ENCODE measurements at places on chromosomes 5 and 9. TPM values are rescaled to one million over a fixed set of nuclear protein-coding genes. Genes with fewer than 3 reads are reported as not detected.

DNA sequence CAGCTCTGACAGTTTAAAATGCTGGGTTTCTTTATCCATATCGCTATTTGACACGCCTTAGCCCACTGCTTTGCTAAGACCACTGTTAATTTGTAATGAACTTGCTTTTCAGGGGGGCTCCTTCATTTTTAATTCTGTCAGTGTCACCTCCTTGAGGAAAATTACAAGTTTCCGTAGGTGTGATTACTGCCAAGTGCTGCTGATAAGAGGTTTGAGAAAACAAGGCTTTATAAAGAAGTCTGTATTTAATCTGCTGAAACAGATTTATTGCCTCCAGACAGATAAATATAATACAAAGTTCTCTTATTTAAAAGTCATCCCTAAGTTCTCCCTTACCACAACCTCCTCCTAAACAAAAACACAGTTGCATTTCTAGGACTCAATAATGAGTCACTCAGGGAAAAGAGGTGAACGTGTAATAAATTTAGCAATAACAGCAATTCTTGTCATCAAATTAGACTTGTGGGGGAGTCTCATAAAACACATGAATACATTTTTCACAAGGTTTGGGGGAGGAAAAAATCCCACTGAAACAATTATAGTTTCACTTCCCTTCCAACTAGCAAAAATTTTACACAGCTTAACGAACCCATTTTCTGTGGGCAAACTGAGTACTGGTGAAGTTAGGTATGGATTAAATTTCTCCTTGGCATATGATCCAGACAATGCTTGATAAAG lies 72.8 kb downstream of the MAPKAP1 start:
- H3K4me3 ChIP-seq: no peak overlapping the region
- H3K27me3 ChIP-seq: no peaks in the 10 kb centered on the region
- peaks cover 8% of the 10 kb centered on the region for H3K36me3 ChIP-seq
- no peak overlapping the region for H3K27ac ChIP-seq
- peaks cover 43% of the 10 kb centered on the region for H3K4me1 ChIP-seq

DNA sequence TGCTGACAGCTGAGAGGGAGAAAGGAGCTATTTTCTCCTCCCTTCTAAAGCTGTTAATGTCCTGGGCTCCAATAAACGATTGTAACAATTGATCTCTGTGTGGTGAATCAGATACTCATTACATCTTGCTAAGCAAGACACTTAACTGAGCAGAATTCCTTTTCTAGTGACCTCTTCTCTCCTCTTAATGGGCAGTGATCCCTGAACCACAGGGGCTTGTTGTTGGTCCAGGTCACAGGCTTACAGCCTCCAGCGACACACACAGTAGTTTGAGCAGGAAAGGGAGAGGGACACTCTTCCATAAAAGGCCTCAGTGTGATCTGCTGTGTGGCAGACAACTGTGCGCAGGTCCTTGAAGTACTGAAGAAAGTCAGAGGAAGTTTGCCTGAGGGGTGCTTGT lies 58.5 kb upstream of the MYO10 start:
- H3K36me3 ChIP-seq: no peaks in the 10 kb centered on the region
- no peak for DNase-seq
- peak overlapping the region; percentile 5 for H3K4me3 ChIP-seq
- H3K4me1 ChIP-seq: peaks cover 13% of the 10 kb centered on the region
- peaks cover 5% of the 10 kb centered on the region for H3K27me3 ChIP-seq
- no peak overlapping the region for H3K27ac ChIP-seq

BTNL8 gene
- total RNA-seq: 0.87 TPM

DNA sequence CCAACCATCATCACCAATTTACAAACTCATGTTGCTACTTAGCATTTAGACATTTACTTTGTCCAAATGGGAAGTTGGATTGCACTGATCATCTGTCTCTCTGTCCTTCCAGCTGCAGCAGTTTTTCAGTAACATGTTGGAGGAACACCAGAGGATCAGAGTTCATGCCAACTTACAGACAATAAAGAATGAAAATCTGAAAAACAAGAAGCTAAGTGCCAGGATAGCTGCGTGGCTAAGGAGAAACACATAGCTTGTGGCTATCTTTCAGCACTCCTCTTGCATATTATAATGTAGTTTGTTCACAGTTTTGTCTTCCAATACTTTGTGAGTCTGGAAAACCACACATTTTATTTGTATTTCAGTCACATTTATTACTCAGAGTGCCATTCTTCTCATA lies 6.4 kb upstream of the ARL14EPL start:
- peaks cover 5% of the 10 kb centered on the region for H3K4me1 ChIP-seq
- no peaks in the 10 kb centered on the region for H3K36me3 ChIP-seq
- no peak overlapping the region for H3K27ac ChIP-seq

DNA sequence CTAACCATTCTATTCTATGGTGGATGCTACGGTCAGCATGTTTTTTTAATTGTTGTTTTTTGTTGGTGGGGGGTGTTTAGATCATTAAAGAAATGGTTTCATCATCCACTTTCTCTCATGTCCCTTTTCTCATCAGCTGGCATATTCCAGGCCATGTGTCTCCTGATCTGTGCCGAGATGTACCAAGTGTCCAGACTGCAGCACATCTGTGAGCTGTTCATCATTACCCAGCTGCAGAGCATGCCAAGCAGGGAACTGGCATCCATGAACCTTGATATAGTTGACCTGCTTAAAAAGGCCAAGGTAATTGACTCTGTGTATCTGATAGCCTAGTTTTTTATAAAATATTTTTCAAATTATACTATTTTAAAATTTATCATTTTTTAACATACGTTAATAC lies 38.9 kb downstream of the GLRX start:
- peaks cover 43% of the 10 kb centered on the region for H3K36me3 ChIP-seq
- DNase-seq: no peak
- peaks cover 7% of the 10 kb centered on the region for H3K4me1 ChIP-seq
- H3K4me3 ChIP-seq: no peak overlapping the region
- no peaks in the 10 kb centered on the region for H3K27me3 ChIP-seq
- H3K27ac ChIP-seq: no peak overlapping the region

DNA sequence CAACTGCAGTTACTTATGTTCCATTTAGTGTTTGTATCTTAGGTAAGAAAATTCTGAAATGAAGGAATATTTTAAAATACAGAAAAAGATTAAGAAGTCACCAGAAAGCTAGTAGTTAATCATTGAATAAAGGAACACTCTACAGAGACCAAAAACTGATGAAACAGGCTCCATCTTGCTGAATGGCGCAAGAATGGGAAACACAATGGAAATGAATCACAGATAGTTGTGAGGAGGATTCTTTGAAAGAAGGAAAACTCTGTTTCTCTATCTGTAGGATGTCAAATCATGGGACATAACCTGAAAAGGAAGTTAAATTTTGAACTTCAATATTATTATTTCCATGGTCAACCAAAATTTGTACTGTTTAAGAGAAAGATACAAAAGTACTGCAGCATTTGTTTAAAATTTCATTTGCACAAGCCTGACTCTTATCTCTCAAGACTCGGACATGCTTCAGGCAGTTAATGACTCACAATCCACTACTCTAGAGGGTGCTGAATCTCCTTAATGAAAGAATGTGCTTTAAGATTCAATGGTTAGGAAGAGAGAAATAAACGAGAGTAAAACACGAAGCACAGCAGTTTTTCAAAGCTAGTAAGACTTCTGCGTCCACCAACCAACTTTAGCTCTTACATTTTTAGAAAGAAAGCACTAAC lies 1064.4 kb upstream of the DMAC1 start:
- H3K4me3 ChIP-seq: no peak overlapping the region
- H3K36me3 ChIP-seq: no peaks in the 10 kb centered on the region

DNA sequence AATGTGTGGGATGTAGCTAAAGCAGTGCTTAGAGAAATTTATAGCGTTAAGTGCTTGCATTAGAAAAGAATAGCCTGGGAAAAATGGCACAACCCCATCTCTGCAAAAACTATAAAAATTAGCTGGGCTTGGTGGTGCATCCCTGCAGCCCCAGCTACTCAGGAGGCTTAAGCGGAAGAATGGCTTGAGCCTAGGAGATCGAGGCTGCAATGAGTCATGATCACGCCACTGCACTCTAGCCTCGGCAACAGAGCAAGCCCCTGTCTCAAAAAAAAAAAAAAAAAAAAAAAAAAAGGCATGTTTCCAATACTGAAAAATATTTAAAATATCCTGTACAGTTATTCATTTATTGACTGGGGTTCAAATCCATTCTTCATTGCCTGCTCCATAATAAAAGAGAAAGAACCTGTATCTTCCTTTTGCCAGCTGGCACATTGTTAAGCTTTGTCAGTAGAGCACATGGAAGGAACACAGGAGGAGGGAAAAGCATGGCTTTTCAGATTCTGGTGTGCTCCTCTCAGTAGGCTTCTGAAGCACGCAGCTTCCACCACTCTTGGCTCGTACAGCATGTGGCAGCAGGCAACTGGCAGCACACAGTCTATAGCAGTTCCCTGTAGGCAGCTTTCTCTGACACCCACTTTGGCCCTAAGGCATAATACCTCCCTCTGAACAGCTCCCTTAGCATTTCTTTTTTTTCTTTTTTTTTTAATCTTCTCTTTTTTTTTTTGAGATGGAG lies 73.5 kb downstream of the TRIM36 start:
- H3K36me3 ChIP-seq: no peaks in the 10 kb centered on the region
- no peak for DNase-seq
- no peak overlapping the region for H3K4me3 ChIP-seq
- H3K27ac ChIP-seq: no peak overlapping the region
- no peaks in the 10 kb centered on the region for H3K4me1 ChIP-seq

CORO2A gene
- 9.9 TPM for total RNA-seq

- H3K4me3 ChIP-seq: no peak overlapping the region
- no peak for DNase-seq
- no peaks in the 10 kb centered on the region for H3K4me1 ChIP-seq
- H3K36me3 ChIP-seq: no peaks in the 10 kb centered on the region
Observed at GRCh38 chr5:122218778-122219177, 89.4 kb downstream of the ZNF474 start.

All from type B pancreatic cell (in vitro differentiated cells).